ENCODE measurements at places on chromosomes 1 and 21. TPM values are rescaled to one million over a fixed set of nuclear protein-coding genes. Genes with fewer than 3 reads are reported as not detected.

Gene BTG2
- 41.3 TPM for total RNA-seq

Gene SPRR2D
- not detected for total RNA-seq

Gene CFHR4
- not detected for total RNA-seq

Gene RHBG
- total RNA-seq = not detected

Gene HUNK
- 0.40 TPM for total RNA-seq

Gene PLA2G2D
- not detected for total RNA-seq

Gene IVL
- not detected for total RNA-seq

Gene CSF3R
- 6.4 TPM for total RNA-seq

Gene CACHD1
- 3.1 TPM for total RNA-seq

Gene FOXO6
- total RNA-seq = 3.4 TPM

Gene PDC
- total RNA-seq = not detected

Gene DISP3
- 0.12 TPM for total RNA-seq

Gene CFAP107
- total RNA-seq = not detected

Gene MECR
- 33.1 TPM for total RNA-seq

Gene RGS4
- total RNA-seq = 0.52 TPM
